IMR-90 (cell line): ENCODE measurements at places on chromosomes 1 and 21. TPM values are rescaled to one million over a fixed set of nuclear protein-coding genes. Genes with fewer than 3 reads are reported as not detected.
A peak's percentile ranks its signal among the peaks of the same experiment; 100 is the strongest.

DNA sequence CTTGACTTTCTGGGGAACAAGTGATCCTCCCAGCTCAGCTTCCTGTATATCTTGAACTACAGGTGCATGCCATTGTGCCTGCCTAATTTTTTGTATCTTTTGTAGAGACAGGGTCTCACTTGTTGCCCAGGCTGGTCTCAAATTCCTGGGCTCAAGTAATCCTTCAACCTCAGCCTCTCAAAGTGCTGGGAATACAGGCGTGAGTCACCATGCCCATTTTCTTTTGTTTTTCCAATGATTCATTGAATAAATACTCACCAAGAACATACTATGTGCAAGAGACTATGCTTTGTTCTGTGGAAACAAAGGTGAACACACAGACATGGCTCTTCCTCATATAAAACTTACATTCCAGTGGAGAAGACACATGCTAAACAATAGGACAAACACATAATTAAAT lies 407.8 kb upstream of the DAB1 start:
- H3K4me1 ChIP-seq = no peaks in the 10 kb centered on the region
- H3K4me3 ChIP-seq = no peak overlapping the region
- H3K27me3 ChIP-seq = no peaks in the 10 kb centered on the region
- no peak overlapping the region for H3K27ac ChIP-seq

- no peak for DNase-seq
- H3K36me3 ChIP-seq = no peaks in the 10 kb centered on the region
- peaks cover 3% of the 10 kb centered on the region; the same call in 1 of the 2 replicates for H3K4me1 ChIP-seq
- H3K27me3 ChIP-seq = peaks cover 28% of the 10 kb centered on the region
Observed at GRCh38 chr1:161019751-161020495, 1.0 kb downstream of the F11R start.

- H3K4me1 ChIP-seq = peaks cover 6% of the 10 kb centered on the region; the same call in 1 of the 2 replicates
- DNase-seq = no peak
- H3K27ac ChIP-seq = peak overlapping the region; percentile 56; the same call in 1 of the 2 replicates
- H3K27me3 ChIP-seq = no peaks in the 10 kb centered on the region
- peak overlapping the region; percentile 30; the same call in 1 of the 2 replicates for H3K4me3 ChIP-seq
Observed at GRCh38 chr1:245953876-245954660, 553.0 kb downstream of the SMYD3 start.

The ANGPTL1 gene
- under 0.01 TPM in 1 of 2 replicates, not detected in the other for total RNA-seq

The SLAMF1 gene
- not detected in 2 replicates for total RNA-seq

The TMEM240 gene
- 1.1 and 1.6 TPM in 2 replicates for total RNA-seq
